Vagina (tissue), 2 donors: ENCODE measurements at places on chromosomes 3 and 15. TPM values are rescaled to one million over a fixed set of nuclear protein-coding genes. Genes with fewer than 3 reads are reported as not detected.
A peak's percentile ranks its signal among the peaks of the same experiment; 100 is the strongest.

Gene ADGRG7
- total RNA-seq, result not detected

Gene CGNL1
- total RNA-seq, result 38.3 TPM

DNA sequence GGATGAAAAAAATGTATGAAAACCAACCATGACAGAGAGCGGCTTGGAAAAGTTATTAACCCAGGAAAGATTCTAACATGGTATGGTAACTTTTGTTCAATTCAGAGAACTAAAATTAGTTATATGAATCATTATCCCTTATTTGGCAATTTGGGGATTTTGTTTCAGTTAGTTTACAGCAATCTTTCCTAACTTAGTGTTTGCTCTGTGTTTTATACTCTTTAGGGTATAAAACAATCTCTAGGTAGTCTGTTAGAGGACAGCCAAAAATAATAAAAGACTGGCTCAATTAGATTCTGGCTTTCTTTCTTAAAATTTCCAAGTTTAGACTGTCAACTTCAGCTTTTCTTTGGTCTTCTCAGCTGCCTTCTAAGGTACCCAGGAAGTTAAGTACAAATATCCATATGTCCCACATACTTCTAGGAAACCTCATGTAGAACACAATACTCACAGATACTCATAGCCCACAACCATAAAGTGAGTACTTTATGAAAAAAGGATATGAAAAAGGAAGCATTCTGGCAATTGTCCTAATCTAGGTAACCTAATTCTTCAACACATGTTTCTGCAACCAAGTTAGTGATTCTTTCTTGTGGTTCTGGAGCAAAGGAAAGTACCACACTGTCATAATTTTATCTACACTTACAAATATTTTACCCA lies 849.3 kb downstream of the ROBO1 start:
- peaks cover 21% of the 10 kb centered on the region for H3K4me1 ChIP-seq
- no peak for DNase-seq
- no peaks in the 10 kb centered on the region for H3K27me3 ChIP-seq
- no peak overlapping the region for H3K4me3 ChIP-seq

Gene BNC1
- total RNA-seq, result 18.2 TPM

GRCh38 chr15:62782071-62782841 lies 260.3 kb upstream of the TPM1 start:
- no peaks in the 10 kb centered on the region for H3K27me3 ChIP-seq
- no peak for DNase-seq
- peaks cover 28% of the 10 kb centered on the region for H3K4me1 ChIP-seq
- H3K36me3 ChIP-seq, result peaks cover 4% of the 10 kb centered on the region

DNA sequence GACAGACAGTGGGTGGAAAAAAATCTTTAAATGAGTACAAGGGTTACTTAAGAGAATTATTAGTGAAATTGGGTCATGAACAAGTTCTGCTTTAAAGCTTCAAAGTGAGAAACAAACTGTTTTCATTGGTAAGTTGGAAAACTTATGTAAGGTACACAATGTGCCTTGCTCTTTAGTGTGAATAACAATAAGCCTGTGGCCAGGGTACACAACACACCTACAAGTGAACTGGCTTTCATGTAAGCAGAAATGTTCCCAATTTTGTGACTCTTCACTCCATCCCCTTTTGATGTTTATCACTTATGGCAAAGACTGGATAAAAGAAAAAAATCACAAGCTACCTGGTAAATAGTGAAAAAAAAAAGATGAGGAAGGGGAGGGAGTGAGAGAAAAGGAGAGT lies 253.7 kb downstream of the ZBTB20 start:
- H3K4me1 ChIP-seq, result no peaks in the 10 kb centered on the region
- DNase-seq, result no peak
- H3K36me3 ChIP-seq, result no peaks in the 10 kb centered on the region
- H3K27me3 ChIP-seq, result no peaks in the 10 kb centered on the region
- no peak overlapping the region for H3K27ac ChIP-seq

GRCh38 chr3:13788522-13789424 lies 91.1 kb downstream of the WNT7A start:
- H3K36me3 ChIP-seq, result no peaks in the 10 kb centered on the region
- no peak overlapping the region for H3K4me3 ChIP-seq
- no peak overlapping the region for H3K27ac ChIP-seq
- H3K4me1 ChIP-seq, result no peaks in the 10 kb centered on the region
- H3K27me3 ChIP-seq, result no peaks in the 10 kb centered on the region

GRCh38 chr3:115141033-115141757 lies 5.9 kb downstream of the ZBTB20 start:
- H3K36me3 ChIP-seq, result no peaks in the 10 kb centered on the region
- no peak overlapping the region for H3K4me3 ChIP-seq
- H3K27me3 ChIP-seq, result no peaks in the 10 kb centered on the region
- no peak overlapping the region for H3K27ac ChIP-seq
- no peak for DNase-seq
- peaks cover 19% of the 10 kb centered on the region for H3K4me1 ChIP-seq

GRCh38 chr3:37506956-37507535 lies 332.7 kb upstream of the LRRFIP2 start:
- no peak overlapping the region for H3K4me3 ChIP-seq
- H3K4me1 ChIP-seq, result peaks cover 20% of the 10 kb centered on the region
- H3K27me3 ChIP-seq, result no peaks in the 10 kb centered on the region

- no peak overlapping the region for H3K27ac ChIP-seq
- no peak overlapping the region for H3K4me3 ChIP-seq
- H3K36me3 ChIP-seq, result no peaks in the 10 kb centered on the region
- no peak for DNase-seq
- no peaks in the 10 kb centered on the region for H3K27me3 ChIP-seq
Measured at GRCh38 chr3:115384381-115384780, 237.3 kb upstream of the ZBTB20 start.

- no peak overlapping the region for H3K27ac ChIP-seq
- no peaks in the 10 kb centered on the region for H3K27me3 ChIP-seq
- H3K4me3 ChIP-seq, result no peak overlapping the region
- H3K4me1 ChIP-seq, result no peaks in the 10 kb centered on the region
- no peaks in the 10 kb centered on the region for H3K36me3 ChIP-seq
Measured at GRCh38 chr15:100094127-100094510, 247.7 kb downstream of the ADAMTS17 start.

DNA sequence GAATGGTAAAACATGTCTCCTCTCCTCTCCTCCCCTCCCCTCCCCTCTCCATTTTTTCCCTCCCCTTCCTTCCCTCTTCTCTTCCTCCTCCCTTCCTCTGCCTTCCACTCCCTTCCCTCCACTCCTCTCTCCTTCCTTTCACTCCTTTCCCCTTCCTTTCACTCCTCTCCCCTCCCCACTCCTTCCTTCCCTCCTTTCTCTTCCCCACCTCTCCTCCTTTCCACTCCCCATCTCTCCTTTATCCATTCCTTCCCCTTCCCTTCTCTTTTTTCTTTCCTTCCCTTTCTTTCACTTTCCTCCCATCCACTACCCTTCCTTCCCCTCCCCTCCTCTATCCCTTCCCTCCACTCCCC lies 621.9 kb downstream of the AGBL1 start:
- DNase-seq, result no peak
- no peak overlapping the region for H3K4me3 ChIP-seq
- H3K36me3 ChIP-seq, result no peaks in the 10 kb centered on the region
- no peaks in the 10 kb centered on the region for H3K27me3 ChIP-seq
- no peak overlapping the region for H3K27ac ChIP-seq
- H3K4me1 ChIP-seq, result no peaks in the 10 kb centered on the region

- H3K4me1 ChIP-seq, result peaks cover 27% of the 10 kb centered on the region
- no peak overlapping the region for H3K4me3 ChIP-seq
- no peaks in the 10 kb centered on the region for H3K36me3 ChIP-seq
- peak; percentile 86 for DNase-seq
- H3K27ac ChIP-seq, result peak overlapping the region; percentile 74
Measured at GRCh38 chr15:66882251-66883020, 180.4 kb downstream of the SMAD6 start.

- H3K27ac ChIP-seq, result no peak overlapping the region
- H3K4me1 ChIP-seq, result peaks cover 17% of the 10 kb centered on the region
- no peak overlapping the region for H3K4me3 ChIP-seq
Measured at GRCh38 chr3:192879346-192880031, 38.2 kb downstream of the MB21D2 start.

- H3K4me3 ChIP-seq, result no peak overlapping the region
- no peaks in the 10 kb centered on the region for H3K4me1 ChIP-seq
- no peak for DNase-seq
- no peaks in the 10 kb centered on the region for H3K36me3 ChIP-seq
Measured at GRCh38 chr3:186743666-186744065, 26.5 kb downstream of the KNG1 start.

DNA sequence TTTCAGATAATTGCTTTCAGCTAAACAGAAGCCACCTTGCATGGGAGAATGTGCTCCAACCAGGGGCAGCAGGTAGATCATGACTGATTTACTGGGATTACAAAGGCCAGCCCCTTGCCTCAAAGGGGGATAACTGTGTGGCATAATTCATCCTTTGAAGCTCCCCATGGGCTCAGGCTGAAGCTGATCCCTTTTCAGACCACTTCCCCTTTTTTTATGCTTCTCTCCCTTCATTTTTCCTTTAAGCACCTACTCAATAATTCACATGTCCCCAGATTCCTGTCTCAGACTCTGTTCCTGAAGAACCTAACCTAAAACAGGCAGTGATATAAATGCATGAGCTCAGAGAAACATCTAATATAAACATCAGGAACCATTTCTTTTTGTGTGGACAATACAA lies 8.2 kb upstream of the MYRIP start:
- H3K27ac ChIP-seq, result no peak overlapping the region
- H3K27me3 ChIP-seq, result no peaks in the 10 kb centered on the region
- DNase-seq, result no peak
- no peaks in the 10 kb centered on the region for H3K4me1 ChIP-seq

Gene PIGB
- total RNA-seq, result 6.9 TPM

GRCh38 chr3:66115858-66116654 lies 77.3 kb upstream of the MAGI1 start:
- no peaks in the 10 kb centered on the region for H3K4me1 ChIP-seq
- no peak overlapping the region for H3K4me3 ChIP-seq
- no peaks in the 10 kb centered on the region for H3K27me3 ChIP-seq
- DNase-seq, result no peak
- no peak overlapping the region for H3K27ac ChIP-seq

GRCh38 chr3:160480931-160481330 lies 31.3 kb upstream of the TRIM59 start:
- no peaks in the 10 kb centered on the region for H3K27me3 ChIP-seq
- no peaks in the 10 kb centered on the region for H3K36me3 ChIP-seq
- DNase-seq, result no peak
- H3K4me1 ChIP-seq, result no peaks in the 10 kb centered on the region
- no peak overlapping the region for H3K4me3 ChIP-seq

- H3K36me3 ChIP-seq, result no peaks in the 10 kb centered on the region
- no peak for DNase-seq
- H3K27ac ChIP-seq, result no peak overlapping the region
- H3K27me3 ChIP-seq, result no peaks in the 10 kb centered on the region
- H3K4me3 ChIP-seq, result no peak overlapping the region
Measured at GRCh38 chr3:59995563-59995962, 945.7 kb upstream of the CFAP20DC start.

DNA sequence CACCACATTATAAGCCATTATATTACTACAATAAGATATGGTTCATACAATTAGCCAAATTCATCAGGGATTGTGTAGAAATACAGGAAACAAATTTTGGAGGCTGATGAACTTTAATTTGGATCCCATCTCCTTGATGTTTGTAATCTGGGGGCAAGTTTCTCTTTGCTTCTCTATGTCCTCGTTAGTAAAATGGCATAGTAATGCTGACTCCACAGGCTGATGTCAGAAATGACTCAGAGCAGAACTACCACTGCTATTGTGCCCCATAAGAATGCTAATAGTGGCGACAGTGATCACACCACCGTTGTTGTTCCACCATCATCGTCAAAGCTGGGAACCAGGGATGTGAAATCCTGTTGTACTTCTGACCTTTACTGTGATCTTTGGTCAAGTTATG lies 722.3 kb upstream of the LMCD1 start:
- no peaks in the 10 kb centered on the region for H3K27me3 ChIP-seq
- no peaks in the 10 kb centered on the region for H3K36me3 ChIP-seq
- H3K4me3 ChIP-seq, result no peak overlapping the region

Gene CHRD
- 32.7 TPM for total RNA-seq

GRCh38 chr3:140532793-140533330 lies 145.0 kb upstream of the TRIM42 start:
- no peak for DNase-seq
- no peak overlapping the region for H3K27ac ChIP-seq
- H3K36me3 ChIP-seq, result no peaks in the 10 kb centered on the region

DNA sequence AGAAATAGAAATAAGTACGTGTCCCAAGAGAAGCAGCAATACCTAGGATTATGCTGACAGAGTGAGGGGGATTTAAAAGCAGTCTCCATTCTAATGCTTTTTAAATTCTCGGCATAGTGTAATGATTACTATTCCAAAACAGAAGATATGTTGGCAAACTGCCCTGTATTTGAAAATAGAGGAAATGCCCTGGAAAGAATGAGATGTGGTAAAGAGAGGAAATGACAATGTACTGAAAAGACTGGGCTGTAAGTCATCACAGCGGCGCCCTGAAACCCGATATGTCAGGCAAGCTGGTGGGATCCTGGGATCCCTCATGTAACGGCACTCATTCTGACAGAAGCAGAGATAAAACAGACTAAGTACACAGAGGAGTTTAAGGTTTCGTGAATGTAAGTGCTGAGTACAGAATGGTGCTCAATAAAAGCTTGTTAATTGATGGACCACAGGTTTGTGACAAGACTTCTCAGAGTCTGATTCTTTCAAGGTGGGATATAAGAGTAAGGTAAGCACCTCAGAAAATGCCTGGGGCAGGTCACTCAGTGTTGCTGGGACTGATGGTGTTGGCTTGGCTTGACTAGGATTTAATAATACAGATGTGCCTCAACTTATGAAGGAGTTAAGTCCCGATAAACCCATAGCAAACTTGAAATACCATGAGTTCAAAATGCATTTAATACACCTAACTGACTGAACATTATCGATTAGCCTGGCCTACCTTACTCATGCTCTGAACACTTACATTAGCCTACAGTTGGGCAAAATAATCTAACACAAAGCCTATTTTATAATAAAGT lies 91.4 kb downstream of the NFKBIZ start:
- DNase-seq, result no peak
- H3K27ac ChIP-seq, result no peak overlapping the region
- no peaks in the 10 kb centered on the region for H3K36me3 ChIP-seq
- peaks cover 7% of the 10 kb centered on the region for H3K4me1 ChIP-seq
- no peak overlapping the region for H3K4me3 ChIP-seq

- H3K36me3 ChIP-seq, result no peaks in the 10 kb centered on the region
- peak overlapping the region; percentile 22 for H3K4me3 ChIP-seq
- no peak for DNase-seq
- peaks cover 21% of the 10 kb centered on the region for H3K4me1 ChIP-seq
Measured at GRCh38 chr15:41955807-41956525, 16.4 kb downstream of the EHD4 start.

- no peaks in the 10 kb centered on the region for H3K36me3 ChIP-seq
- no peaks in the 10 kb centered on the region for H3K4me1 ChIP-seq
- no peak for DNase-seq
- no peak overlapping the region for H3K27ac ChIP-seq
- no peaks in the 10 kb centered on the region for H3K27me3 ChIP-seq
Measured at GRCh38 chr3:60674870-60675269, 576.4 kb downstream of the FHIT start.

DNA sequence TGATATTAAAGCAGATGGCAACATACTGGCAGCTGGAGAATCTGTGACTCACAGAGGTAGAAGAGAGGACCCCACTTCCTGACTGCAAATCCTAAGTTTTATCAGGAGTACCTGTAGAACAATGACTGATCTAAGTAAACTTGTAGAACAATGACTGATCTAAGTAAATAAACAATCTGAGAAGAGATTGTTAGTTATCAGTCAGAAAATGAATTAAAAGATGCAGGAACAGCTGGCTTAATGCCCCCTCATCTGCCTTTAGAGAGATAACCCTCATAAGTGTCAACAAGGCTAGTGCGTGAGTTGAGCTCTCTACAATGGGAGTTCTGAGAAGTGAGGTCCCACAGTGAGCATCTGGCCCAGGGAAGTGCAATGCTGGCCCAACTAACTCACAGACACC lies 14.6 kb downstream of the ACAD11 start:
- DNase-seq, result no peak
- H3K36me3 ChIP-seq, result no peaks in the 10 kb centered on the region
- no peaks in the 10 kb centered on the region for H3K27me3 ChIP-seq
- H3K4me1 ChIP-seq, result no peaks in the 10 kb centered on the region
- H3K27ac ChIP-seq, result no peak overlapping the region
